ENCODE measurements at places on chromosomes 16 and 17.

- DNase-seq, result no peak
Observed at GRCh38 chr16:90015586-90016338, 3.5 kb downstream of the DBNDD1 start.

GRCh38 chr17:77906377-77906871, 52.1 kb upstream of the TNRC6C start:
- no peak for DNase-seq

GRCh38 chr17:44970136-44970741, 2.1 kb upstream of the C1QL1 start:
- DNase-seq, result peak; percentile 23

- DNase-seq, result no peak
Observed at GRCh38 chr16:15690296-15690695, 40.3 kb downstream of the NDE1 start.

DNA sequence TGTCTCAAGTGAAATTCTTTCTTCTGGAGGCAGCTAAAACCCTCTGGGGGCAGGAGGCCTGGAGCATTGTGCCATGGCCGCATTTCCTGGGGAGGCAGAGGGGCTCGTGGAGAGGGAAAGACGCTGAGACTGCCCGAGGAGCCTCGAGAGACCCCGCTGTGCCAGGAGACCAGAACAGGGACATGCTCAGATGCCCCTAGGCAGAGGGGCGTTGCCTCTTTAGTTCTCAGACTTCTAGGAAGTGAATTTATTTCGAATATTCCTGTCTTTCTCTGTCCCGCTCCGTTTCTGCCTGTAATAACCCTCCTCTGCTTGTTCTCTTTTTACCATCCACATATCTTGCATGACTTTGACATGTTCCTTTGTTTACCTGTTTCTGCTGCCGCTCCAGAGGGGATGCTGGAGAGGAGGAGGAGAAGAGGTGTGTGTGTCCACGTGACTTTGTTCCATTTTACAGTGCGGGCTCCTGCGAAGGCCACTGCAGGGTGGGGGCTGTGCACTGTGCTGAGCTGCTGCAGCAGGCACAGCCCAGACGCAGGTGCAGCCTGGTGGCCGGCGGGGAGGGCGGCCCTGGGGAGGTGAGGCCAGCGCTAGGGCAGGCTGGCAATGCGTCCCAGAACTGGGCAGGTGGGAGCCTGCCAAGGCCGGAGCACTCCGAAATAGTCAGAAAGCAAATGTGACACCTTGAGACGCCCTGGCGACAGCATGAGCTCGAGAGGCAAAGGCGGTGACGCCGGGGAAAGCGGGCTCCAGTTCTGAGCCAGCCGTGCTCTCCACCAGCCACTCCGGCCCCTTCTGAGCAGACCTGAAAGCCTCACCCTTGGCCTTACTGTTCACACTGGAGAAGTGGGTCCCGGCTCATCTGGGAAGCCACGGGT, 29.9 kb downstream of the CIBAR2 start:
- DNase-seq, result no peak

GRCh38 chr17:67867591-67867990, 42.3 kb downstream of the BPTF start:
- no peak for DNase-seq

- DNase-seq, result no peak
Observed at GRCh38 chr17:77095461-77095860, 45.3 kb upstream of the SEC14L1 start.

DNA sequence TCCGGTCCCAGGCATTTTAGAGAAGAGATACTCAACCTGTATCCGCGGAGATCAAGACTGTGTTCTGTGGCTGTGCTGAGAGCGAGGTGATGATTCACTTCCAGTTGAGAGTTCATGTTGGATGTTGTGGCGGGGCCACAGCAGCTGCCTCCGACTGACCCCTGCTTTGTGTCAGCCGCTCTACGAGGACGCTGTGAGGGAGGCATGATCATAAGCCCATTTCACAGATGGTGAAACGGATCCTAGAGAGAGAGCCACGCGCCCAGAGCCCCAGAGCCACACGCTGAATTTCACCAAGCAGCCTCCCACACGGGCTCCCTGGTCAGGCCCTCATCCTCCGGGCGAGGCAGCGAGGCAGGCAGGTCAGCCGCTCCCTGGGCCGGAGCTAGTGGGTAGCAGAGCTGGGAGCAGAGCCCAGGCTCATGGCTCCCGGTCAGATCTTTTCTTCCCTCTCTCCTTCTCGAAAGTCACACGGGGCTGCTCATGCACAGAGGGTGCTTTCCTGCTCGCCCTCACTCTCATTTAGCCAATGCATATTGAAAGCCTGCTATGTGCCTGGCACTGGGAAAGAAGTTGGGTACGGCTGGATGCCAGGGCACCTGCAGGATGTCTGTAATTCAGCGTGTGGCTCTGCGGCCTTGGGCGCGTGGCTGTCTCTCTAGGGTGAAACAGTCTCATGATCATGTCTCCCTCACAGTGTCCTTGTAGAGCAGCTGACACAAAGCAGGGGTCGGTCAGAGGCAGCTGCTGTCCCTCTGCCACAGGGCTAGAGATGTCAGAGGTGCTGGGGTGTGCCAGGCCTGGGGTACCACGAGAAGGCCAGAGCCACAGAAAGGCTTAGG, 155.6 kb upstream of the CHMP6 start:
- DNase-seq, result no peak

DNA sequence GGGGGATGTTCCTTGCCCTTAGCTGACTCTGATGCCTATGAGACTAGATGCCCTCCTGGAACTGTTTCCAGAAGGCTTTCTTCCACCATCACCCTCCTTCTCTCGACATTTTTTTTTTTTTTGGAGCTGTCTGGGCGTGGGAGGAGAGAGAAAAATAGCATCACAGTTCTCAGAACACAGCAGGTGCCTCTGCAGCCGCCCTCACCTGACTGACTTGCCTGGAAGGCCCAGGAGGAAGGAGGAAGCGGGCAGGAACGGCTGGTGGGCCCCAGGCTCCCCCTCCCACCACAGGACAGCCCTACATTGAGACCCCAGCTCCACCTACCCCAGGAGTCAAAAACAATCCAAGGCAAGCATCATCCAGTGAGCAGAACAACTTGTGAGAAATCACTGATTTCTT, 20.3 kb upstream of the CACNG5 start:
- DNase-seq, result no peak

DNA sequence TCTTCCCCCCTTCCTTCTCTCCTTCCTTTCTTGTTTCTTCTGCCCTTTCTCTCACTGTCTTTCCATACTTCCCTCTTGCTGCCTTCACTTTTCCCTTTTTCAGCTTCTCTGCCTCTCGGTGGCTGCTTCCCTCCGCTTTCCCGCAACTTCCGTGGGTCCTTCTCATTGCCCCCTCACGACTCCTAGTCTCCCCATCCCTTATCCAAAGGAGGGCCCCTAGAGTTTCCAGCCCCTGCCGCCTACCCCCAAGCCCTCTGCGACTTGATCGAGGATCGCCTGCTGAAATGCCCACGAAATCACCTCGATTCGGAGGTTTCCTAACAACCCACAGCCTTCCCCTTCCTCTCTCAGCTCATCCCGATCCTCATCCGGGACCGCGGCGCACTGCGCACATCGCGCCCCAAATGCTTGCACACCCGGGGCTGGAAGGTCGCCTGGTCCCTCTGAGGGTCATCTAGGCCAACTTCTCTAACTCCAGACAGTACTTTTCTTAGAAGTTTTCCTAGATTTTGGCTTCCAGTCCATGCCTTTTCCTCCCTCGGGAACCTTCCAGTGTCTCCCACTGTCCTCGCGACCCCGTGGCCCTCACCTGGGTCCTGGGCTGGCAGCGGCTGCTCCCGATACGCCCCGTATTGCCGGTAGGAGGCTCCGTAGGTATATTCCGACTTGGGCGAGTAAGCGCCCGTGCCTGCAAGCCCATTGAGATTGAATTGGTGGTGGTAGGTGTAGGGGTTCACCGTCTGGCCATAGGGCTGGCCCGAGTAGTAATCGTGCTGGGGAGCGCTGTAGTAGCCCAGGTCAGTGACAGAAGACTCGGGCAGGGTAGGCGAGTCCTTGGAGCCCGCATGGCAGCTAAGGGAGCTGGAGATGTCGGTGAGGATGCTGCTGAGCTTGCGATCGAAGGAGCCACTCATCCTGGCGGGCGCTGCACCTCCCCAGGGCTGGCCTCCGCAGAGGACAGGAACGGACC, 654 bp downstream of the DLX3 start:
- no peak for DNase-seq

GRCh38 chr17:65902831-65903522, 289.0 kb downstream of the CEP112 start:
- no peak for DNase-seq

GRCh38 chr17:42411361-42411760, 11.7 kb downstream of the CAVIN1 start:
- DNase-seq, result no peak

DNA sequence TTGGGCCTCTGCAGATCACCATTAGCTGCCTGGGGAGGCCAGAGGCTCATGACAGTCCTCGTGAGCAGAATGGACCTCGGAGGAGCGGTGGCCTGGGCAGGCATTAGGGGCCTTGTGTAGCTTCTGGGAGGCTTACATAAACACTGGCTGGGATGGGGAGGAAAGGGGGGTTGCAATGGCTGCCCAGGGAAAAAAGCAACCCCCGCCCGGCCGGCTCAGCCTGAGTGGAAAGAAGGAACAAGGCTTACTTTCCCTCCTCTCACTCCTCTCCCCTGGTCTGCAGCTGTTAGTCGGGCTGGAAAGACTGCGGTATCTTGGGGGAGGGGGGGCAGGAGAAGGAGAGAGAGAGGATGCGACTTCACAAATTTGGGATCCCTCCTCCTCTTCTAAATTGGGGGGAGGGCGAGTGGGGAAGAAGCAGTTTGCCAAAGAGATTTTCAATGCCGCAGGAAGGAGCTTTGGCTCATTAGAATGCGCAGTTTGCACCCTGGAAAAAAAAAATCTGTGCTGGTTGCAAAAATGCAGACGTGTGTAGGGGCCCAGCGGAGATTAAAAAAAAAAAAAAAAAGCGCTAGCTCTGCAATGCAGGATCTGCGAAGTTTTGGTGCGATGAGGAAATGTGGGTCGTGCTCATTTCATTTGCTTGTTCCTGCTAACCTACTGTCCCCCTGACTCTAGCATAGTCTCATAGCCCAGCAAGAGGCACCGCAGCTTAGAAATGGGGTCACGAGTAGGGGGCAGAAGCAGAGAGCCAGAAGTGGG, 6.6 kb upstream of the NR1D1 start:
- DNase-seq, result no peak

GRCh38 chr17:37483311-37484039, 6.2 kb upstream of the DUSP14 start:
- DNase-seq, result no peak

DNA sequence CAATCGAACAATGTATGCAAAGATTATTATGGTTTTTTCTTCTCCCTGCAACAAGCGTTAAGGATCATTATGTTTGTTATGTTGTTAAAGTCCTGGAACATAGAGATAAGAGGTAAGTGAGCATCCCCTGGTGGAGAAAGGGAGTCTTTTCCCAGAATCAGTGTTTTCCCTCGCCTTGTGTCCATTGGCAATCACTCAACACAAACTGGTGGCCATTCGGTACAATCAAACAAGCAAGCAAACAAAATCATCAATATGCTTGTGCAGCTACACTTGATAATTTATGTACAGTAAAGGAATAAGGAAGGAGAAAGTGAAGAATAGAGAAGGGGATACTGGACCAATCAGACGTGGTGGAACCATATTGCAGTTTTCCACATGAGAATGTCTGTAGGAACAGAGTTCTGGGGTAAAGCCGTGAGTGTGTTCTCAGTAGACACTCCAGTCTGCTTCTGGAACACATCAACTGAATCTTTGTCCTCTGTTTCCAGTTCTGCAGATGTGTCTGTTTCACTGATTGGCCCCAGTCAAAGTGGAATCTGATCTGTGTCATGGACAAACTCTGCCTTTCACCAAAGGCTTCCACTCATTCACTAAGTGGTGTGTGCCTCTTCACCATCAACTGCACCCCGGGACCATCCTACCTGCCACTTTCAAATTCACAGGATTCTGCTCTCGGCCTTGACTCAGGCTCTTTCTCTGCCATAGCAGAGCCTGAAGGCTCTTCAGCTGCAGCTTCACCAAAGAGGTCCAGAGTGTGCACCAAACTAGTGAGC, 169.5 kb downstream of the AHSP start:
- DNase-seq, result no peak

DNA sequence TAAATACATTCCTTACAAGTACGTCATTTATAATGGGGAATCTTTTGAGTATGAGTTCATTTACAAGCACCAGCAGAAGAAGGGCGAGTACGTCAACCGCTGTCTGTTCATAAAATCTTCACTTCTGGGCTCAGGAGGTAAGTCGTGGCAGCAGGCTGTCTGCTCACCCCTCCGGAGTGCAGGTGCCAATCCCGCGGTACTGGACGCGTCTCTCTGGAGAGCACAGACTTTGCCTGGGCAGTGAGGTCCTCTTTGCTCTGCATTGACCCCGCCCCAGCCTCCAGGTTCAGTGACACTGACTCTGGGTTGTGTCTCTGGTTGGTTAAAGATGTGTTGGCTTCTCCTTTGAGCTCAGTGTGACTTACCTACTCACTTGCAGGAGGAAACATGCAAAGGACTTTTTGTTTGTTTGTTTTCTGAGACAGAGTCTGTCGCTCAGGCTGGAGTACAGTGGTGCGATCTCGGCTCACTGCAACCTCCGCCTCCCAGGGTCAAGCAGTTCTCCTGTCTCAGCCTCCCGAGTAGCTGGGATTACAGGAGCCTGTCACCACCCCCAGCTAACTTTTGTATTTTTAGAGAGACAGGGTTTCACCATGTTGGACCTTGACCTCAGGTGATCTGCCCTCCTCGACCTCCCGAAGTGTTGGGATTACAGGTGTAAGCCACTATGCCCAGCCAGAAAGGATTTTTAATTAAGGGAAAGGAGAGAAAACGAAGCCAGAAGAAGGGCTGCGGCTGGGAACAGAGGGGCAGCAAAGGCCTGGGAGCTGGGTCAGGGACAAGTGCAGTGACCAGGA, 31.2 kb downstream of the RNF213 start:
- DNase-seq, result no peak

DNA sequence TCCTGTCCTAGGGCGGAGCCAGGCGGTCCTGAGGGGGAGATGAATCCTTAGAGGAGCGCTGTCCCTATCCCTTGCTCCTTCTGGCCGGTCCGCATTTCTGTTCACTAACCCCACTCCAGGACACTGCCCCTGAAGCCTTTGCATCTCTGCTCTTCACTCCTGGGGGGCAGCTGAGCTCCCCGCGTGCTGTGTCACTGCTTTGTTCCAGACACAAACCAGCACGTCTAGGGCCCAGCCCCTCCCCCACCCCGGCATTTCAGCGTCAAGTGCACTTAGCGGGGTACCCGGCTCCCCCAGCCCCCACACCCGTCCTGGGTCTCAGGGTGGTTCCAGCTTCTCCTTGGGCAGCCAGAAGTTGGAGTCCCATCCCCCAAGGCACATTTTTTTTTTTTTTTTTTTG, 8.9 kb downstream of the CORO6 start:
- no peak for DNase-seq

DNA sequence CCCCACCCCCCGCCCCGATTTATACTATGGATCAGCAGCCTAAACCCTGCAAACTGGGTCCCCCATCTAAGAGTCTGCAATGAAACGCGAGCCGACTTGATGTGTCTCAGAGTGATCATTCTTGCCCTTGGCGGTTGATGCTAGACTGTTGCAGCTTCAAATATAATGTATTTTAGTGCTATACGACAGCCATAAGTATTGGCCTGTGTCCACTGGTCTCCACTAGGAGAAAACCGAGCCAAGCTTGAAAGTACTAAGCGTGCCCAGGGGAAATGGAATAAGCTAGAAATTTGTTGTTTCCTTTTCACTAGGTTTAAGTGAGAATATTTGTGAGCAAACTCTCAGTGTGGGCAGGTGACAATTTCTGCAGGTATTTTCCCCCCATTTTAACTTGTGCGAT, 711.2 kb downstream of the MAF start:
- DNase-seq, result no peak

- DNase-seq, result no peak
Observed at GRCh38 chr16:4285167-4285566, 12.3 kb upstream of the TFAP4 start.

GRCh38 chr17:49549311-49549605, 26.4 kb upstream of the NXPH3 start:
- no peak for DNase-seq

Measured in activated CD8-positive, alpha-beta memory T cell treated with anti-CD3 and anti-CD28 coated beads, Interleukin-2, amount 50 U/mL, for 4 hours (primary cell).